GM23338 (cell line): ENCODE measurements at places on chromosomes 11 and 22. TPM values are rescaled to one million over a fixed set of nuclear protein-coding genes. Genes with fewer than 3 reads are reported as not detected.
A peak's percentile ranks its signal among the peaks of the same experiment; 100 is the strongest.

The SAA1 gene
- not detected in 2 replicates for total RNA-seq

The PLXNB2 gene
- 66.3 and 70.4 TPM in 2 replicates for total RNA-seq

DNA sequence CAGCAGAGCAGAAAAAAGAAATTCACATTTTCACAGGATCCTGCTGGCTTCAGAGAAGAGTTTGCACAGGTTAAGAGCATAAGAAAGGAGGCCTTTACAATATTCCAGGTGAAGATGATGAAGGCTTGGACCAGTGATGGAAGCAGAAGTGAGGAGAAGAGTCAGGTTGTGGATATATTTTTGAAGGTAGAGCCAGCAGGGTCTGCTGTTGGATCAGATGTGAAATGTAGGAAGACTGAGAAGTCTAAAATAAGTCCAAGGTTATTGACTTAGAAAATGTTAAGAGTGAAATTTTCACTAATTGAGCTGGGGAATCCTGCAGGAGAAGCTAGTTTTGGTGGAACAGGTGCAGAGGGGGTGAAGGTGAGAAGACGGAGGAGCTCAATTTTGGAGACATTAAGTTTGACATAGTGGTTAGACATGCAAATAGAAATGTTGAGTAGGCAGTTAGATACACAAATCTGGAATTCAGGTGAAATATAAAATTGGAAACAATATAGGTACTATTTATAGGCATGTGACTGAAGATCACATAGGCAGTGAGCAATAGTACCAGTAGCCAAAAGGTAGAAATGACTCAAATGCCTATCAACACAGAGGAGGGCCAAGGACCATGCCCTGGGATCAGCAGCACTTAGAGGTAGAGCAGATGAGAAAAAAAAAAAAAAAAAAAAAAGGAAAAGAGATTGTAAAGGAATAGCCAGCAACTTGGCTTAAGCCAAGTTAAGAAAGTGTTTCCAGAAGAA is 252.0 kb downstream of the AASDHPPT start:
- no peak for DNase-seq
- H3K27me3 ChIP-seq = no peaks in the 10 kb centered on the region
- no peak overlapping the region for H3K27ac ChIP-seq
- no peaks in the 10 kb centered on the region for H3K36me3 ChIP-seq
- peaks cover 16% of the 10 kb centered on the region for H3K4me1 ChIP-seq

- peaks cover 14% of the 10 kb centered on the region; the same call in 1 of the 2 replicates for H3K4me1 ChIP-seq
- H3K27ac ChIP-seq = no peak overlapping the region
- H3K36me3 ChIP-seq = no peaks in the 10 kb centered on the region
- peak; percentile 84 for DNase-seq
- peak overlapping the region; percentile 56 for H3K4me3 ChIP-seq
Observed at GRCh38 chr22:32202539-32203180, 2.2 kb downstream of the RFPL2 start.

The OR52I1 gene
- not detected in 2 replicates for total RNA-seq

- no peak for DNase-seq
- H3K4me1 ChIP-seq = peaks cover 18% of the 10 kb centered on the region; the same call in 1 of the 2 replicates
- H3K4me3 ChIP-seq = no peak overlapping the region
- no peaks in the 10 kb centered on the region for H3K36me3 ChIP-seq
- no peaks in the 10 kb centered on the region for H3K27me3 ChIP-seq
Observed at GRCh38 chr22:30228509-30229359, 17.8 kb downstream of the LIF start.

GRCh38 chr11:8577791-8578581 is 16.0 kb downstream of the STK33 start:
- H3K27me3 ChIP-seq = no peaks in the 10 kb centered on the region
- no peak overlapping the region for H3K4me3 ChIP-seq
- no peak overlapping the region for H3K27ac ChIP-seq
- H3K4me1 ChIP-seq = no peaks in the 10 kb centered on the region
- no peaks in the 10 kb centered on the region for H3K36me3 ChIP-seq
- no peak for DNase-seq

The OR4C12 gene
- not detected in 2 replicates for total RNA-seq
